ENCODE measurements at places on chromosomes 7 and 10. TPM values are rescaled to one million over a fixed set of nuclear protein-coding genes. Genes with fewer than 3 reads are reported as not detected.

The PILRA gene
- total RNA-seq = 2.2 TPM

- no peak for DNase-seq
These were observed 314.1 kb upstream of the C7orf33 start for GRCh38 chr7:148276314-148277041.

- no peak for DNase-seq
These were observed 135.2 kb downstream of the BUB3 start for GRCh38 chr10:123289432-123289831.

GRCh38 chr7:29300026-29300480 is 105.5 kb downstream of the CHN2 start:
- no peak for DNase-seq

The GRID1 gene
- total RNA-seq = 1.3 TPM

The STK31 gene
- total RNA-seq = 0.21 TPM

GRCh38 chr7:74586258-74587175 is 71.0 kb upstream of the GTF2I start:
- DNase-seq = no peak

GRCh38 chr7:17988858-17989257 is 38.8 kb downstream of the PRPS1L1 start:
- no peak for DNase-seq

The MORN4 gene
- total RNA-seq = 14.8 TPM

DNA sequence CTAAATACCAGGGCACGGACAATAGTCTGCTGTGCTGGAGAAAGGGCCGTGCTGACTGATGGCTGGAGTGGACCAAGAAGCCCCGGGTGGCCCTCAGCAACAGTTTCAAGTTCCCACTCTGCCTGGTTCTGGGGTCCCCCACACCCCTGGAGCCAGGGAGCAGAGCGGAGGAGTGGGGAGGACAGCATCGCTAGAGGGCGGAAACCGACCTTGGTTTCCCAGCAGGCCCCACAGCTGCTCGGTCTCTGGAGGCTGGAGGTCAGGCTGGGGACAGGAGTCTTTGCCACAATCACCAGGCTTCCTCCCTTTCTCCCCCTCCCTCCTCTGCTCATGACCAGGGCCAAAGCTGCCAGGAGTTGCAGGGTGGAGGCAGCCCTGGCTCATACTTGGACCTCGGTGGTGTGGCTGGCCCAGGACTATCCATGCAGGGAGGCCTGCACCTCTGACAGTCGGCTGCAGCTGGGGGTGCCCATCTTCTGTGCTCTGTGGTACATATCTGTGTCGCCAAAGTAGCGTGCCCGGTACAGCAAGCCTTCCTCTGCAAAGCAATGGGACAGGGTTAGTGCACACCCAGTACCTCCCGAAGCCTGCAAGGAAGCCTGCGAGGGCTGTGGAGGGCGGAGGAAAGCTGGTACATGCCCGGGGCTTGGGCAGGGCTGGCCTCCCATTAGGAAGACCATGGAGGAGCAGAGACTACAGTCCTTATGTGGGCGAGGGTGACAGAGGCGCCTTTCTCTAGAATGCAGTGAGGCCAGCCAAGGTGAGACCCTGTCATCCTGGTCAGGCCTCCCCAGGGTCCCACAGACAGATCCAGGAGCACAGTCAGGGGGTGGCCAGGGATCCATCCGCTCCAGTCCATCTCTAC is 19.1 kb downstream of the DNAJB12 start:
- DNase-seq = peak; percentile 74

The MBLAC1 gene
- 1.8 TPM for total RNA-seq

The NRAP gene
- 984 TPM for total RNA-seq

DNA sequence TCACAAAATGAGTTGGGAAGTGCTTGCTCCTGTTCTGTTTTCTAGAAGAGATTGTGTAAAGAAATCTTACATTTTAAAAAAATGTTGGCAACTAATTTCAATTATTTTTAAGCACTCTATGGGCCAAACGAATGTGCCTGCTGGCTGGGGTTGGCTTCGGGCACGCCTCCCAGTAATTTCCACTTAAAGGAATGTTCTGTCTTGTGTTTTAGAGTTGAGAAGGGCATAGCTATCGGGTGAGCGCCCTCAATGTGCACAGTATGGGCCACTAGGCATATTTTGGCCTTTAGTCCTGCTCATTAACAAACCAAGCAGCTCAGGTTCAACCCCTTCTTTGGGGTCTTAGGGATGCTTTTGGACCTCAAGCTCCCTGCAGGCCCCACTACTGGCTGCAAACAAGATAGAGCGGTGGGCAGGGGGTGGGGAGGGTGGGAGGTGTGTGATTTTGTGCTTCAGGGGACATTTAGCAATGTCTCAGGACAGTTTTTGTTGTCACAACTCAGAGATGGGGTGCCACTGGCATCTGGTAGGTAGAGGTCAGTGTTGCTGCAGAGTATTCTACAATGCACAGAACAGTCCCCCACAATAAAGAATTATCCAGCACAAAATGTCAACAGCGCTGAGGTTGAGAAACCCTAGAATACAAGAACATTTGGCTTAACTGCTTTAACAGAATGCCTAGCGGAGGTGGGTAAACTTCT is 40.7 kb downstream of the TACC2 start:
- DNase-seq = peak; percentile 30

DNA sequence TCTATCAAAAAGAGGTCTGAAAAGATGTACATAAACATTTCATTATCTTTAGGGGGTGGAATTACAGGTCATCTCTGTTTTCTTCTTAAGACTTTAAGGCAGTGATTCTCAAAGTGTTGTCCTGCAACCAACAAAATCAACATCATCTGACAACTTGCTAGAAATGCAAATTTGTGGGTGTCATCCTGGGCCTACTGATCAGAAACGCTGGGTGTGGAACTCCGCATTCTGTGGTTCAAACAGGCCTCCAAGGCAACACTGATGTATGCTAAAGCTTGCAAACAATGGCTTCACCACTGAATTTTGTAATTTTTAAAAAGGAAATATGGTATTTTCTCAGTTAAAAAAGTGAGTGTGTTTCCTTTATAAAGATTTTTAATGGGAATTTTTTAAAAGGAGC is 402.0 kb upstream of the LRRN3 start:
- DNase-seq = no peak

DNA sequence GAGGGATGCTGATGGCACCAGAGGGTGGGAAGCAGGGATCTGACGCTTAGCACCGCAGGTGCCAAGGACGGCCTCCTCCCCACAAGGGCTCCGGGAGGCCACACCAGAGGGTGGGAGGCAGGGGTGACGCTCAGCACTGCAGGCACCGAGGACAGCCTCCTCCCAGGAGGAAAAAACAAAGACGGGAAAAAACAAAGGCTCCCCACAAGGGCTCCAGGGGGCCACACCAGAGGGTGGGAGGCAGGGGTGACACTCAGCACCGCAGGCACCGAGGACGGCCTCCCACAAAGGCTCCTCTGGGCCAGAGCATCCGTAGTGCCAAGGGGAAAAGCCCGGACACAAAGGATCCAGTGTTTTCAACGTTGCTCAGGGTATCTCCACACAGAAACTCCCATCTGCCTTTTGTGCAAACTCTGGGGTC is 25.6 kb downstream of the DIP2C start:
- DNase-seq = no peak

- no peak for DNase-seq
These were observed 13.3 kb downstream of the GSAP start for GRCh38 chr7:77402818-77403217.

The ICA1 gene
- 51.2 TPM for total RNA-seq

The AKR1C8 gene
- total RNA-seq = not detected

- no peak for DNase-seq
These were observed 218.8 kb downstream of the MTERF1 start for GRCh38 chr7:91661727-91662126.

GRCh38 chr10:5094265-5095205 is at the start of gene AKR1C3:
AKR1C3 (plus strand) TSS chr10:5094414; CDS start chr10:5094445, 31 bp downstream.
- DNase-seq = no peak

The CC2D2B gene
- 1.6 TPM for total RNA-seq

DNA sequence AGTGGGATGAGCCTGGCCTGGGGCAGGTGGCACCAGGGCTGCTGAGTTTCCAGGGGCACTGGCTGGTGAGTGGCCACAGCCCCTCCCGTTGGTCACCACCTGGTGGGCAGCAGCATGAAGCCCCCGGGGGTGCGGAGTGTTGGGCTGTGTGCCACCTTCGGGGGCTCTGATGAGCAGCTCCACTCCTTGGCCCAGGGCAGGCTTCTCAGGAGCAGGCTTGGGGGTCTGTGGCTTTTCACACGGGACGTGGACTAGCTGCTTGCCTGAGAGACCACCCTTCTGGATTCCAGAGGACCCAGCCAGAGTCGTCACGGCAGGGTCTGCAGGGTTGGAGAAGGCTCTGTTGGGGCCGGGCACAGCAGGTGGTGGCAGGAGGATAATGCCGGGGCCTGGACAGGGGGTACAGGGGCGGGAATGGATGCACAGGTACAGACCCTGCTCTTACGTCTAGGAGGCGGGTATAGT is 193.1 kb downstream of the ADARB2 start:
- DNase-seq = no peak

Data from heart right ventricle (tissue), 16 donors.